Amniotic stem cell (primary cell): ENCODE measurements at places on chromosomes 2 and 18.

GRCh38 chr2:147211484-147211883 lies 633.3 kb upstream of the ACVR2A start:
- DNase-seq: no peak

GRCh38 chr18:26436176-26437051 lies 111.9 kb downstream of the KCTD1 start:
- DNase-seq: peak; percentile 12

GRCh38 chr2:66429693-66430504 lies 5.0 kb upstream of the MEIS1 start:
- no peak for DNase-seq

GRCh38 chr2:221330436-221330835 lies 241.7 kb downstream of the EPHA4 start:
- DNase-seq: no peak

DNA sequence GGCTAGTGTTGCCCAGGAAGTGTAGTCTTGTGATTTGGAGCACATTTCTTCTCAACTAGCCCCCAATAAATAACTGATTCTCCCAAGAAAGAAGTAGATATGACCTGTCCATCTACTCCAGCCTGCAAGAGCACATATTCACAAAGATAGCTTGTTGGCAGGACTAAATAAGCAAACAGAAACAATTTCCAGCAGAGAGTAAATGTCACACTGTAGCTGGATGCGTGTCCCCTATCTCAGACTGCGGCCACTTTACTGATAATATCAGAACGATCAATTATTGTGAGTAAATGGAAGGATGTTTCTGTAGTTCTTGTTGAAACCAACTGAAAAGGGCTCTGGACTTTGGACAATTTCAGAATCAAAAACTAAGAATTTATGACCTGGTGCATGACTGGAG lies 97.9 kb downstream of the PIEZO2 start:
- no peak for DNase-seq

- no peak for DNase-seq
Measured at GRCh38 chr2:237866101-237866621, 6.7 kb downstream of the RAMP1 start.

DNA sequence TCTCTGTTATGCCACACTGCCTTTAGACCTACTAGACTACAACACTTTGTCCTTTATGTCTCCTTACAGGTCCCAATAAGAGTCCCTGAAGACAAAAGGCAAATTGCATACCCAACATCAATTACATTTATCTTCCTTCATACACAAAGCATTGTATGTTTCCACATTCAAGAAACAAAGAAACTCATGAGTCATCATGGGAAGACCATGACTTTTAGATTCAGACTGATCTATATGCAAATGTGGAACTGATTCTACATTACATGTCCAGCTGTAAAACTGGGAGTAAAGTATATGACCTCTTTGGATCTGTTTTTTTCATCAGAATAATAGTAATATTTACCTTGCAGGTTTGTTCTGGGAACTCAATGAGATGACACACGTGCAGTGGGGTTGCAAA lies 25.2 kb upstream of the HNMT start:
- no peak for DNase-seq

DNA sequence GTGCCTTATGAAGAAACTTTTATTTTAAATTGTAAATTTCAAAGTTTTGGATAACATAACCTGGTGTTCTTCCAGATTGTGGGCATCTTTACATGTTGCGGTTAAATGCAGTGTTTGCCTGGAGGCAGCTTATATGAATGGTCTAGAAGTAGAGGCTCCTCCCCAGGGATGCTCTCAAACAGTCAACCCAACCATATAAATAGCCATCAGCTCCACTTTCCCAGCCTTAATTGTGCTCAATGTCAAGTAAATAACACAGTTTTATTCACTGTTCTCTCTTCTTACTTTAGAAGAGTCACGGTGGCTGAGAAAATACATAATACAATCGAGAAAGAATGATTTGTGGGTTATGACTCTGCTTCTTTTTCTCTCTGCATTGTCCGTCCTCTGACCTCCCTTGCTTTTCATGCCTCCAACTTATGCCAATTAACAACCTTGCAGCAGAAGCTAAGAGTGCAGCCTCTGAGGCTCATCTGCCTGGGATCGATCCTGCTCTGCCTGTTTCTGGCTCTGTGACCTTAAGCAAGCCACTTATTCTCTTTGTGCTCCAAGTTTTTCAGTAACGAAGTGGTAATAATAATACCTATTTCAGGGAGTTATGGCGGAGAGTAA lies 100.3 kb downstream of the DAW1 start:
- DNase-seq: no peak

GRCh38 chr2:48043746-48044145 lies 137.4 kb upstream of the FBXO11 start:
- no peak for DNase-seq

GRCh38 chr18:75678627-75679026 lies 251.1 kb upstream of the SMIM21 start:
- DNase-seq: no peak

GRCh38 chr2:218557941-218558340 lies 10.2 kb downstream of the USP37 start:
- no peak for DNase-seq

GRCh38 chr2:129437725-129438124 lies 541.7 kb upstream of the RAB6C start:
- DNase-seq: no peak

GRCh38 chr18:29248805-29249204 lies 1071.9 kb upstream of the CDH2 start:
- no peak for DNase-seq

- no peak for DNase-seq
Measured at GRCh38 chr18:3790703-3791102, 340.7 kb downstream of the TGIF1 start.

DNA sequence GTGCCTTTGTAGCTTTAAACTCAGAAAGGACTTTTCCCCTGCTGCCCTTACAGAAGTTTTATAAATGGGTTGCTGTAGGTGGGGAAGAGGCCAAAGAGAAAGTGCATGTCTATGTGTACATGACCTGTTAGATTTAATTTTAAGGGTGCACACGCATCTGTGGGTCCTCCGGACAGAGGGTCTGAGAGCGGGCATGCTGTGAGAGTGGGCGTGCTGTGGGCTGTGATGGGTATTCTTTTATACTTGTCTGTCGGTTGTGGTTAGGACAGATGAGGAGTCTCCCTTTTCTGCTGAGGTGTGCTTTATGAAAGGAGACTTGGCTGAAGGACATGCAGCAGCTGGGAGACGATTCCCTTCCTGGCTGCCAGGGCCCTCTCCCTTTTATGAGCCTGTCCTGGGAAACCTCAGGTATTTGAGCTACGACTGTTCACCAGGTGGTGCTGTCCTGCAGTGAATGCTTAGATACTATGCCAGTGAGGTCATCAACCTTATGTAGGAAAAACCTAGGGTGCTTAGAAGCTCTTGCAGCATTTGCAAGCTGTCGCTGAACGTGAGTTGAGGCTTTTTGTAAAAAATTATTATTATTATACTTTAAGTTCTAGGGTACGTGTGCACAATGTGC lies 67.5 kb downstream of the TANC1 start:
- DNase-seq: no peak

GRCh38 chr2:6749962-6750361 lies 115.7 kb downstream of the CMPK2 start:
- DNase-seq: no peak

GRCh38 chr2:55810622-55811020 lies 113.0 kb downstream of the EFEMP1 start:
- DNase-seq: no peak

- DNase-seq: no peak
Measured at GRCh38 chr2:127414638-127415592, 3.3 kb upstream of the PROC start.

- DNase-seq: no peak
Measured at GRCh38 chr2:11027195-11027594, 115.5 kb downstream of the KCNF1 start.

DNA sequence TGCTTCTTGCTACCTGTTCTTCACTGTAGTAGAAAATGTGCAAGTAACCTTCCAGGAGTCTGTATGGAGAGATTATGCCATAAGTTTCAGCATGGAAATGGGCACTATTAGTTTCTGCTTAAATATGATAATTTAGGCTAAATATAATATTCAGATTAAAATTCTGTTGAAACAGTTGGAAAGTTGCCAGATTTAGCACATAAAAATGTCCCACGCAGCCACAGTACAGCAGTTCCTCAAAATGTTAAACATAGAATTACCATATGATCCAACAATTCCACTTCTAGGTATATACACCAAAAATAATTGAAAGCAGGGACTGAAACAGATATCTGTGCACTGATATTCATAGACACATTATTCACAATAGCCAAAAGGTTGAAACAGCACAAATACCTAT lies 121.2 kb downstream of the NRP2 start:
- no peak for DNase-seq

- DNase-seq: peak; percentile 14
Measured at GRCh38 chr2:168545439-168546082, 89.5 kb downstream of the CERS6 start.

DNA sequence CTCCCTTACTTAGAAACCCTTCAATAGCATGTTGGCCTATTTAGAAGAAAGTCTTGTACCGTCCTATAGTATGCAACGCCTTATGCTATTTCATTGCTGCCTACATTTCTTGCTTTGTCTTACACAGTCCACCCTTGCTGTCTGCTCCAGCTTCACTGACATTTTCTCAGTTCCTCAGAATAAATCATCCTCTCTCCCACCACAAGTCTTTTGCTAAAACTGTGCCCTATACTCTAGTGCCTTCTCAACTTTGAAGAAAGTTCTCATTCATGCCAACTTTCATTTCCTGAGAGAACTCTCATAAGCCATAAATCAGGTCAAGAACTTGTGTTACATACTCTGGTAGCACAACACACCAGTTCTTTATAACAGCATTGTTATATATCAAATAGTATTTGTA lies 54.3 kb upstream of the COL3A1 start:
- DNase-seq: no peak
